ENCODE measurements at places on chromosomes 1 and 21. TPM values are rescaled to one million over a fixed set of nuclear protein-coding genes. Genes with fewer than 3 reads are reported as not detected.

The LCE1B gene
- not detected for total RNA-seq

DNA sequence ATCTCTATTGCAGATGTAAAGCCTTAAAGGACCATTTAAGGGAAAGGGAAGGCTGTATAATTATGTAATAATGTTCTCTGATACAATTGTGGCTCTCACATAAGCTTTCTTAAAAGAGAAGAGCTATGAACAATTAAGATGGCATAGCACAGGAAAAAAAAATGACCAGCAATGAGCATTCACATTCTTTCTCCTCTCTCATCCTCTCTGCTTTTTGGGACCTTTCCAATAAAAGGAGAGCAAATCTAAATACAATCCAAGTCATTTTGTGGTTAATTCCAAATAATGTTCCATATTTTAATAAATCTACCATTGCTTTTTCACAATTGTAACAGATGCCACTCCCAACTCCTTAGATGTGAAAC is 23.5 kb downstream of the SMYD3 start:
- H3K4me1 ChIP-seq = no peaks in the 10 kb centered on the region
- no peak for DNase-seq
- H3K4me3 ChIP-seq = no peak overlapping the region
- no peaks in the 10 kb centered on the region for H3K36me3 ChIP-seq
- H3K27ac ChIP-seq = no peak overlapping the region
- H3K27me3 ChIP-seq = no peaks in the 10 kb centered on the region

DNA sequence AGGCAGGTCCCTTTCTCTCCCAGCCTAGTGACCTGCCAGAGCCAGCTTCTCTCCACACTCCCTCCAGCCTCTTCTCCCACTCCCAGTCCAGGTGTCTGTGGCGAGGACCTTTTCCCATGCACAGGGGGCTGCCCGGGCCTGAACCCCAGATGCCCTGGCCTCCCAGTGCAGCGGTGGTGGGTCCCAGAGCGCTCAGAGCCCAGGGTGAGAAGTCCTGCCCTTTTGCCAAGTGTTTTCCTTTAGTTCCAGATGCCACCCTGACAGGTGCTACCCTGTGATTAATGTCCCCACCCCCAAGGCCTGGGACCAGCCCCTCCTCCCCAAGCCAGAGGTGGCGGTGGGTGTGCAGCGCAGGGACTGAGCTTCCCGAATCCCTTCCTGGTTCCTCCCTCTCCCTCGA is 90.4 kb downstream of the PAX7 start:
- DNase-seq = no peak
- no peaks in the 10 kb centered on the region for H3K36me3 ChIP-seq
- no peak overlapping the region for H3K27ac ChIP-seq
- H3K4me3 ChIP-seq = no peak overlapping the region
- no peaks in the 10 kb centered on the region for H3K4me1 ChIP-seq

GRCh38 chr1:21115098-21115760 is 61.5 kb downstream of the EIF4G3 start:
- no peaks in the 10 kb centered on the region for H3K4me1 ChIP-seq
- H3K4me3 ChIP-seq = no peak overlapping the region
- no peaks in the 10 kb centered on the region for H3K27me3 ChIP-seq

DNA sequence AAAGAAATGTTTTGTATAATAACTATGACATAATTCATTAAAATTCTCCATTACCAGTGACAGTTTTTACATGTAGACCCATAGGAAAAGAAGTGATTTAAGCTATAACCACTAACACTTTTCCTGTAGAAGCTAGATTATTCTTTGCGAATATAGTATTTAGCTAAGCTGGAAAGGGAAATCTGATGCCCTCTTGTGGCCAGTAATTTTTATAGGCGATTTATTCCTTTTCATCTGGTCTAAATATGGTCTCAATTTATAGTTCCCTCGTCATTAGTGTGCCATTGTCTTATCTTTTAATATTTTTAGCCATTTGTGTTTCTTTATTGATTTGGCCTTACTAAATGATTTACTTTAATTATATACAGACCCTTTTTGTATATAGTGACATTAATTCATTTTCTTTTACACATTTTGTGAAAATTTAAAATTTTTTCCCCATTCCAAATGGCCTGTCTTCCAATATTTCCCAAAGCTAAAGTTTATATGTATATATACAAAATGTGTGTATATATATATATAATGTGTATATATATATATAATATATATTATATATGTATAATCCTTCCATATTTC is 26.7 kb downstream of the BTG3 start:
- no peak overlapping the region for H3K27ac ChIP-seq
- no peak overlapping the region for H3K4me3 ChIP-seq
- H3K36me3 ChIP-seq = no peaks in the 10 kb centered on the region
- no peaks in the 10 kb centered on the region for H3K4me1 ChIP-seq
- H3K27me3 ChIP-seq = no peaks in the 10 kb centered on the region
